ENCODE measurements at places on chromosomes 11 and 22.

DNA sequence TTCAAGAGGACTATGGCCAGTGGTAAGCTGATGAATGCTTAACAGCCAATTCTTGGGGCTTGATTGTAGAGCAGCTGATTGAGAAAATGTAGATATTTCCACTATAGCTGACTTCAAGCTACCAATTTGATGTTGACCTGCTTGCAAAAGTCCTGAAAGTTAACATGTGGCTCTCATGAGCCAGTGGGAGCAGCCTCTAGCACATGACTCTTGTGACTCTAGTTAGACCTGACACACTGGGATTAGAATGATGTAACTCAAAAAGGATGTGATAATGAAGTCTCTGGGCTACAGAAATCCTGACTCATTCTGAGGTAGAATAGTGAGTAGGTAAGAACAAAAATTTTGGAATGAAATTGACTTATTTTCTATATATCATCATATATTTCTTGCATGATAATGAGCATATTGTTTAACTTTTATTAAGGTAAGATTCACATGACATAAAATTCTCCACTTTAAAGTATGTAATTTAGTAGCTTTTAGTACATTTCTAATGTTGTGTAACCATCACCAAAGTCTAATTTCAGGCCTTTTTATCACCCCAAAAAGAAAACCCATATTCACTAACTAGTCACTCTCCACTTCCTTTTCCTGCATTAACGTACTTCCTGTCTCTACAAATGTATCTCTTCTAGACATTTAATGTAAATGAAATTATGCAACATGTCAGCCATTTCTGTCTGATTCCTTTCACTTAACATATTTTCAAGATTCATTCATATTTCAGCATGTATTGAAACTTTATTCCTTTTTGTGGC, 16.1 kb upstream of the OR52H1 start:
- DNase-seq = no peak

- no peak for DNase-seq
Measured at GRCh38 chr11:120548682-120549209, 37.2 kb downstream of the GRIK4 start.

- no peak for DNase-seq
Measured at GRCh38 chr11:8068605-8069221, 12.3 kb upstream of the TUB start.

DNA sequence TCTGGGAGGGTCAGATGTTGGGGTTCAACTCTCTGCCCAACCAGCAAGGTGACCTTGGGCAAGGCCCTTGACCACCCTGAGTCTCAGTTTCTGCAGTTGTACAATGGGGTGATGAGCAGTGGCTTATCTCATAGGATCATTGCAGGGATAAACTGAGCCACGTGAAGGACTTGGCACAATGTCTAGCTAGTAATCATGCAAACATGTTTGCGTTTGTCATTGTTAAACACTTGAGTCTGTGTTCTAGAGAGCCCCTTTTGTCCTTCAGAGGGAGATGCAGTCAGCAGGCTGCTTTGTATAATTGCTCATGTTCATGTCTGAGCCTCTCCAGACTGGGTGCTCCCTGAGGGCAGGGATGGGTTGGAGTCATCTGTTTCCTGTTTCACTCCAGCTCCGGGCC, 15.8 kb downstream of the CD82 start:
- DNase-seq = no peak

- DNase-seq = no peak
Measured at GRCh38 chr22:24436553-24436952, 9.2 kb downstream of the ADORA2A start.

- DNase-seq = no peak
Measured at GRCh38 chr11:74636630-74637184, 44.3 kb downstream of the POLD3 start.

GRCh38 chr11:92295175-92296137, 70.8 kb downstream of the FAT3 start:
- no peak for DNase-seq

GRCh38 chr11:7450836-7451235, 34.5 kb upstream of the OLFML1 start:
- no peak for DNase-seq

- no peak for DNase-seq
Measured at GRCh38 chr11:123217897-123218296, 22.8 kb upstream of the CLMP start.

- DNase-seq = no peak
Measured at GRCh38 chr11:113730887-113731726, 25.0 kb upstream of the TMPRSS5 start.

DNA sequence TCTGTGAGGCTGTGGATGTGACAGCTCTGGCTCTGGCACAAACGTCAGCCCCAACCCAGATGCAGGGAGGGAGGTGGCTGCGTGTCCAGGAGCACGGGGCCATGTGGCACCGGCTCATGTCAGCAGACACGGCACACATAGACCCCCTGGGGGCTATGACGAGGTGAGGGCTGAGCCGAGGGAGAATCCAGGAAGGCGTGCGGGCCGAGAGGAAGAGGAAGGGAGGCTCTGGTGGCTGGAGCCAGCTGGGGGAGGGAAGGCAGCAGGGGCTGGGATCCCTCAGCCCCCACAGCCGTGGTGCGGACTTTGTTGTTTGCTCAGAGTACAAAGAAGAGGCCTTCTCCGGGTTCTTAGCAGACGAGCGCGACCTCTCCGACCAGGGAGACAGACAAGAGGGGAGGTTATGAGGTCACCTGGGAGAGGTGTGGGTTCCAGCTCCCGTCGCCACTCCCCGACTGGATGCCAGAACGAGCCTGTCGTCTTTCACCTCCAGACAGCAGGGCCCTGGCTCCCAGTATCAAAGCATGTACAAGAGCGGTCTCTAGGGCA, 46.1 kb downstream of the CDKN1C start:
- no peak for DNase-seq

DNA sequence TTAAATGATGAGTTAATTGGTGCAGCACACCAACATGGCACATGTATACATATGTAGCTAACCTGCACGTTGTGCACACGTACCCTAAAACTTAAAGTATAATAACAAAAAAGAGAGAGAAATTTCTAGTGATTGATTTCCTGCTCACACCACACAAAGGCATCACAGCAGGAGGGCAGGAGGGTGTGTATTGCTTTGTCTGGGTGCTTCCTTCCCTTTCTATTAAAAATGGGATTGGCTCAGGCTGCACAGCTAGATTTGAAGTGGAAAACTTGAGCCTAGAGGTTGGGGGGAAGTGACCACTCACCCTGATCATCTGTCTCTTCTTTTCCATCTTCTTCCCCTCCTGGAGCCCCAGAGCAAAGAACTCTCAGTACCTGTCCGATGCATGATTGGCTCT, 944 bp upstream of the SCGB1D2 start:
- no peak for DNase-seq

DNA sequence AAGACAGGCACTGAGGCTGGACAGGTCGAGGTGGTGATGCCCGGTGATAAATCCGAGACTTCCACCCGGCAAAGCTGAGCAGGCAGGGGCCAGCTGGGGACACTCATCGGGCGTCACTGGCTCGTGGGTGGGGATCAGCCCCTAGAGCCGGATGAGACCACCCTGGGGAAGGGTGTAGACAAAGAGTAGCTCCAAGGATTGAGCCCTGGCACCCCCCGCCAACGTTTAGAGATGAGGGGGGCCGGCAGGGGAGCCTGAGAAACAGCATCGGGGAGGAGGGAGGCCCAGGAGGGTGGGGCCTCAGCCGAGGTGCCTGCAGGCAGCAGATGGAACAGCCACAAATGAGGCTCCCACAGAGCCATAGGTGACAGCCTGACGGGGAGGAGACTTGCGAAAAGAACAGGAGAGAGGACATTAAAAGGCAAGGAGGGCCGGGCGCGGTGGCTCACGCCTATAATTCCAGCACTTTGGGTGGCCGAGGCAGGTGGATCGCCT, 27.4 kb upstream of the CBX7 start:
- no peak for DNase-seq

DNA sequence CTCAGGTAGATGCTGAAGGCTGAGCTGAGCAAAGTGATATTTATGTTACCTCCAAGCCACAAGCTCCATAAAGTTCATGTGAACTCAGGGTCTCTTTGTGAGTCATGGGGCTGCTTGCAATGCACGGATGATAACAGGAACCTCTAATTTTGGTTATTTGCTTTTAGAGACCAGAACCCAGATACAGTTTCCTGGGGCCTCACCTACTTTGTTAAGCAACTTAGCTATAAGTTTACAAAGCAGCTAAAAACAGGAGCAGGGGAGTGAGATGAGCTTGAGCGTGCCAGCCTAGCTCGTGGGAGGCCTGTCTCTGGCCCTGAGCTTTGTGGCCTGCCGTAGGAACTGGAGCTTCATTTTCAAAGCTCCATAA, 29.2 kb downstream of the SREBF2 start:
- peak; percentile 78 for DNase-seq

GRCh38 chr11:130397780-130398179, 30.6 kb downstream of the ADAMTS8 start:
- no peak for DNase-seq

DNA sequence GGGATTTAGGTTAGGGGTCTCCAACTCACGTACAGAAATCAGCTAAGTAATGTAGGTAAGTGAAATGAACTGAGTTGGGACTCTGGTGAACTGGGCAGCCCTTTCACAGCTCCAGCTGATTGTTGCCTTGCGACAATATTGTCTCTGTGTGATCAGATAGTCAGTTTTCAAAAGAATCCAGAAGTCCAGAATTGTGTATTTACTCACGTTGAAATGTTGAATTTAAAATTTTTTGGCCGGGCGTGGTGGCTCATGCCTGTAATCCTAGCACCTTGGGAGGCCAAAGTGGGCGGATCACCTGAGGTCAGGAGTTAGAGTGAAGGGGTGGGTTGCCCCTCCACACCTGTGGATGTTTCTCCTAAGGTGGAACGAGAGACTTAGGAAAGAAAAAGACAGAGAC, 18.8 kb upstream of the WDR74 start:
- DNase-seq = no peak

DNA sequence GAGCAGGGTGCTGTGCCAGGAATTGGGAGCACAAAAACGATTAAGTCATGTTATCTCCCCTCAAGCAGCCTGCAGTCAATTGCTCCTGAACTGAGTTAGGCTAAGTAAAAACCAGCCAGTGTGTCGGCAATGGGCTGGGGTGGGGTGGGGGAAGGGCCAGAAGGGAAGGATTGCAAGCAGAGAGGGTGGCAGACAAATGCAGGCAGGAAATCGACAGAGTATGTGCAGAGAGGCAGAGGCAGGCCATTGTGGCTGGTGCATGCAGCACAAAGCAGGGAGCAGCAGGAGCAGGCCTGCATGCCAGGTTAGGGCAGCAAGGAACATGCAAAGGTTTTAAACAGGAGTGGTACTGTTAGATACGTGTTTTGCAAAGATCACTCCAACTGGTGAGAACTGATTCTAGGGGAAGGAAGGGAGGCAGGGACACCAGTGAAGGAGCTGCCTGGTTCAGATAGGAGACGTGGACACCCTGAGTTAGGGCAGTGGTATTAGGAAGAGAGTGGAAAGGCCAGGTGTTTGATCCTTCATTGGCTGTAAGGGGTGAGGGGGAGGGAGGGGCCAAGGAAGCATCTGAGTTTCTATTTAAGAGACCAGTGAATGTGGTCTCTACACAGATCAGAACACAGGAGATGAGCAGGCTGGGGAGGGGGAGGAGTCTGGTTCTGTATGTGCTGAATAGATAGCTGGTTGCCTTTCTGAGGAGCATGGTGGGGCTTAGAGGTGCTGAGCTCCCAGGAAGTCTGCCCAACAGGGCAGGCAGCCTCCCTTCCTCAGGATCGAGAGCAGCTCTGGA, 70.8 kb upstream of the PHOX2A start:
- no peak for DNase-seq

DNA sequence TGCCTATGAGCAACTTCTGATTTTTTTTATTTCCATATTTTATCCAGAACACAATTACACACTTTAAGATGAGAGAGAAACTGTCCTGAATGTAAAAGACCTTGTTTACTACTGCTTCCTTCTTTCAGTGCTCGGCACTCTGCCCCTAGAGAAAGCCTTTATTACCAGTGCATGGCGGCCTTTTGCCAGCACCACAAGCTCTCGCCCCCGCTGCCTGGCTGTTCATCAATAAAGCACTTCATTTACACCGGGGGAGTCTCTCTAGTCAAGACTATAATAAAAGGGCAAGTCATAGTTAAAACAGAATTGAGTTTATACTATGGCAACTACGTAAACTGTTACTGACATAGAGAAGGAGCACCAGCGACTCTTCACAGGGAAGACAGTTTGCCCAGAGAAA, 259.5 kb downstream of the CADM1 start:
- no peak for DNase-seq

GRCh38 chr22:44218071-44218470, 37.3 kb downstream of the PARVG start:
- DNase-seq = no peak

- DNase-seq = no peak
Measured at GRCh38 chr11:78812513-78813293, 238.0 kb upstream of the NARS2 start.

DNA sequence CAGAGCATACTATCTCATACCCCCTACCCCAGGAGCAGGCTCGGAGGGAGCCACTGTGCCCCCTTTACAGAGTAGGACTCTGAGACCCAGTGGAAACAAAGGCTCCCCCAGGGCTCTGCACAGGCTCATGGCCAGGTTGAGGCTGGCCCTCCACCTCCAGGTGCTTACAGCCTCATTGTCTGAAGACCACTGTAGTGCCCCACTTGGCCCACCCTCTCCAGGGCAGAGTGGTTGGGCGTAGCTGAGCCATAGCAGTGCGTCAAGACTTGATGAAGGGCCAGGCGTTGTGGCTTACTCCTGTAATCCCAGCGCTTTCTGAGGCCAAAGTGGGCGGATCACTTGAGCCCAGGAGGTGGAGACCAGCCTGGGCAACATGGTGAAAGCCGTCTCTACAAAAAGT, 1.7 kb downstream of the ANKRD13D start:
- no peak for DNase-seq

GRCh38 chr22:30843245-30843644, 125.3 kb downstream of the MORC2 start:
- DNase-seq = no peak

DNA sequence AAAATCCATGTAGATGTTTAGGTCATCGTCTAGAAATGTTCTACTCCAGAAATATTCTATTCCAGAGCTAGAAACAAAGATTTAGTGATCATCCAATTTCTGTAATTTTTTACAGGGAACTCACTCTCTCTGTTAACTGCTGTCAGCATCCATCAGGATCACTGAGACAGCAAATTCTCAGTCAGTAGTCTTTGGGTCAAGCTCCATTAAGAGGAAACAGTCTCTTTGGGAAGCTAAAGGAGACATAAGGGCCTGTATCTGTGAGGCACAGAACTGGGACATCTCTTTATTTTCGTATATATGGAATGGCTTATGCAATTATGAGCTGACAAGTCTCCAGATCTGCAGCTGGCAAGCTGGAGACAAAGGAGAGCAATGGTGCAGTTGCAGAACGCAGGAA, 48.3 kb downstream of the PIK3C2A start:
- DNase-seq = no peak
